ENCODE measurements at places on chromosomes 3 and 15. TPM values are rescaled to one million over a fixed set of nuclear protein-coding genes. Genes with fewer than 3 reads are reported as not detected.
A peak's percentile ranks its signal among the peaks of the same experiment; 100 is the strongest.

SLC9C1 gene
- polyA plus RNA-seq = not detected

DNA sequence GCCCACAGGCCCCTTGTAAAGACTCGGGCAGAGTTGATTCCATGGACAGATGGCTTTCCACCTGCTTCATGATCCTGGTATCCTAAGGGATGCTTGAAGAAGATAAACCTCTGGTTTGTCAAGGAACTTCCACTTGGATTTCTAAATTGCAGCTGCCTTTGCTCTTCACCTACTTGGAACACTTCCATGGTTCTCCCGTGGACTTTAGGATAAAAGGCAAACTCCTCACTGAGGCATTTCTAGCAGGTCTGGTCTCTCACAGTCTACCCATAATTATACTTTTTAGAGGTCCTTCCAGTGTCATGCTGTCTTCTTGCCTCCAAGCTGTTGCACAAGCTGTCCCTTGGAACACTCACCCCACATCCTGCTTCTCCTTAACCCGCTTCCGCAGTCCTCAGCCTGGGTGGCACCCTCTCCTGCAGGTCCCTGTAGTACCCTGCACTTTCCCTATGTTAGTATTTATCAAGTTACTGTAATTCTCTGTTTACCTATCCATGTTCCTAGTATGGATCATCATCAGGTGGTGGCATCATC lies 12.7 kb downstream of the TLNRD1 start:
- DNase-seq = no peak

GRCh38 chr3:14177580-14178246 lies 688 bp downstream of the XPC start:
- no peak for DNase-seq

ZNF620 gene
- polyA plus RNA-seq = 3.7 TPM

ARRDC4 gene
- polyA plus RNA-seq = 3.1 TPM

SLC28A2 gene
- not detected for polyA plus RNA-seq

- DNase-seq = no peak
These were observed 8.6 kb downstream of the VPS8 start for GRCh38 chr3:184820525-184820924.

GRCh38 chr3:164683489-164683888 lies 394.8 kb downstream of the SI start:
- DNase-seq = no peak

- no peak for DNase-seq
These were observed 171.1 kb upstream of the IL12A start for GRCh38 chr3:159817571-159817970.

GRCh38 chr3:126948980-126949535 lies 33.9 kb upstream of the PLXNA1 start:
- peak; percentile 42 for DNase-seq

FSD2 gene
- under 0.01 TPM for polyA plus RNA-seq

DNA sequence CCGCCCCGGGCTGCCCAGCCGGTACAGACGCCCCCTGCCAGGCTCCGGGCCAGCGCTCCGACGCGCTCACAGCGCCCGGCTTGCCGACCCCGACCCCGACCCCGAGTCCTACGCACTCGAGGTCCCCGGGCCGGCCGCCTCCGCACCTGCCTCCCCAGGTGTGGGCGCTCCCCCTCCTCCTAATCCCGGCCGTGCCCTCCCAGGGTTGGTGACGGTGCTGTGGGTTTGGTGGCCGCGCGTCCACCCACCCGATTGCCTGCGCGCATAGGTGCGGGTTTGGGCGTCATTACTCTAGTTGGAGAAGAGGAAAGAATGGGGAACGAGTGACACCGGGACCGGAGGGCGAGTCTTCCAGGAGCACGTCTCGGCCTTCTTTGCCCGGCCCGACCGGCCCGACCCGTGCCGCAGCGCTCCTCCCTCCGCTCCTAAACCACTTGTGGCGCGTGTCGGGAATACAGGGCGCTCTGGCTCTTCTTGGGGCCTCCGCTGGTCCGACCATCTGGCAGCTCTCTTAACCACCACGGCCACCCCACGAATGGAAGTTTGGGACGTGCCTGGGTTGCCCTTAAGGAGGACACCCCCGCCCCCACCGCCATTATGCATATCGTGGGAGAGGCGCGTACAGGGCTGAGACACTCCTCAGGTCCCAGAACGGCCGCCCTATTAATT lies 810 bp upstream of the THRB start:
- DNase-seq = peak; percentile 84

KNG1 gene
- polyA plus RNA-seq = not detected

DNA sequence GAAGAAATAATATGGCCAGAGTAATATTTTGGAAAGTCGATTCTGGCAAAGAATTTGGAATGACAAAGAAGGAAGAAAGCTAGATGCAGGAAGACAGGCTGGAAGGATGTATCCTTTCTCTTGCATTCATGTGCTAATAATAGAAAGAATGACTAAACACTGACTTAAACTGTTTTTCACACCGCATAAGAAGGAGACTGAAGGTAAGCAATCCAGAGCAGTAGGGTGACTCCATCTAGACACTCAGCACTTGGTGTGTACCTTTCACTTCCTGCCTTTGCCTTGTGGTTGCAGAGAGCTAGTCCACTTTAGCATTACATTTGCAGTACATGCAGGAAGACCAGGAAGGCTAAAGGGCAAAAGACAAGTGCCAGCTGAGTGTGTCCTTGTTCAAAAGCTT lies 234.6 kb downstream of the RBMS3 start:
- no peak for DNase-seq

CD200R1 gene
- polyA plus RNA-seq = 0.18 TPM

DNA sequence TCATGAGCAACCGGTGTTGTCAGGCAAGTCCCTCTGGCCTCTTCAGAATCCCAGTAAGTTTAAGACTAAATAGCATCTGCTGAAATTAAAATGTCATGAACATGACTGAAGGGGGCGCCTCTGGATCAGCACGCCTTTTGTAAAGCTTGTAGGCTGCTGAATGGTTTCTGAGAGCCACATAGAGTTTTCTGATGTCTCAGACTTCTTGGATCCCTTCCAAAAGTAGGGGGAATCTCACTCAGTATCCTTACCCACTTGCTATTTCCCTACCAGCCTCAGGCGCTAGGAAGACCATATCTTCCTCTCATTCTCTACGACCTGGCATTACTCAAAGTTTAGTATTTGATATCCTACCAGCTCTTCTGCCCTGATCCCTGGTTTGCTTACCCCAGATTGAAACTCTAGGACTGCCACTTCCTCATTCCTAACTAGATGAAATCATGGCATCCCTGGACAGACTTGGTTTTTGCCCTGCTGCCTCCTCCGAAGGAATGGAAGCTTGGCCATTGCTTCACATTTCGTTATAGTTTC lies 62.7 kb upstream of the CD47 start:
- no peak for DNase-seq

LRRC31 gene
- 6.1 TPM for polyA plus RNA-seq

LDHAL6B gene
- not detected for polyA plus RNA-seq

DNA sequence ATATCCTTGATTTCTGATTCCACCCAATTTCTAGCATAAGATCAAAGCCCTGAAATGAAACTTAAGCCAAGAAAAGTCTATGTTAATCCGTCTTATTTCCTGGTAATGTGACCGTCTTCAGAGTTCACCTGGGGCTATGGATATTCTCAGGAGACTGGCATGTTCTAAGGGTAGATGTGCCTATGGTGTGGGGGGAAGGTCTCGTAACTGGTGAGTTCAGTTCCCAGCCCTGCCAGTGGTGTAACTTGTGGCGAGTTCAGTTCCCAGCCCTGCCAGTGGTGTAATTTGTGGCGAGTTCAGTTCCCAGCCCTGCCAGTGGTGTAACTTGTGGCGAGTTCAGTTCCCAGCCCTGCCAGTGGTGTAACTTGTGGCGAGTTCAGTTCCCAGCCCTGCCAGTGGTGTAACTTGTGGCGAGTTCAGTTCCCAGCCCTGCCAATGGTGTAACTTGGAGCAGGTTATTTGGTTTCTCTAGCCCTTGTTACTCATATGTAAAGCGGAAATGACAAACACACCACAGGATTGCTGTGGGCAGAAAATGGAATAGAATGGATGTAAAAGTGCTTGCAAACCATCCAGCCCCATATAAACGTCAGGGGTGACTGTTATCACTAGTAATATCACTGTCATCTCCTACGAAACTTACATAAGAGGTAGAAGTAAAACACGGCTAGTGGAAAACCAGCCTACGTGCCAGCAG lies 30.4 kb downstream of the SLC51A start:
- no peak for DNase-seq

GRCh38 chr15:60563539-60564404 lies 84.8 kb upstream of the ICE2 start:
- DNase-seq = no peak

CSPG5 gene
- polyA plus RNA-seq = 0.50 TPM
